ENCODE measurements at places on chromosomes 13 and 19.

- no peak for DNase-seq
Measured at GRCh38 chr13:102901615-102902305, 55.9 kb downstream of the ERCC5 start.

DNA sequence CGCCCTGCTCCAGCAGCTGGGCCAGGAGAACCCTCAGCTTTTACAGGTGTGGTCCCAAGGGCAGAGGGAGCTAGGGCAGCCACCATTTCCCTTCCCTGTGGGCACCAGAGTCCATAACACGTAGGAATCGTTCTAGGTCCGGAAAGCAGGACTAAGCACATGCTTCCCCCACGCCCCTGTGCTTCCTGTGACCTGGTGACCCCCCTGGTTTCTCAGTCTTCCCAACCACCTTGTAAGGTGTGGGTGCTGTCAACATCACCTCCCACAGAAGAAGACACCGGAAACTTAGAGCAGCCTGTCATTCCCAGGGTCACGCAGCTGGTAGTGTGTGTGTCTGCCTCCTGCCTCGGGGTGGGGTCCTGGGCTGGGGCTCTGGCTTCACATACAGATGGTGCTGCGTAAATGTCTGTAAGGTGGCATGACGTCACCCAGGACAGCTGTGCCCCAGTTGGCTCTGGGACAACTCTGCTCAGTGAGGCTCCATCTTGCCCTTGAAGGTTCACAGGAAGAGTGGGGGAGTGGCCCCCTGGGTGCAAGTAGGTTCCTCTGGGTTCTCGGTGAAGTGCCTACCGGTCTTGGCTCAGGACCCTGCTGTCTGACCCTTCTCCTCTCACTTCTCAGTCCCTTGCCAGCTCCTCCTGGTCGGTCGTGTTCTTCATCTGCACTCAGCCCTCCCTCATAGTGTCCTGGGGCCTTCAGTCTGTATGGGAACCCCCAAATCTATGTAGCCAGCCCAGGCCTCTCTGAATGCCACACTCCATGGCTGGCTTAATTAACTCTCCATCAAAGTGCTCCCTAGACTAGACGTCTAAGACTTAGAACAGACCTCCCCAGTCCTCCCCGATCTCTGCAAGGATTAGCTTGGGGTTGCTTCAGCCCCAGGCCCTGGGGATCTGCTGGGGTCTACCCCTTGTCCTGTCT is 4.0 kb downstream of the RAD23A start:
- no peak for DNase-seq

DNA sequence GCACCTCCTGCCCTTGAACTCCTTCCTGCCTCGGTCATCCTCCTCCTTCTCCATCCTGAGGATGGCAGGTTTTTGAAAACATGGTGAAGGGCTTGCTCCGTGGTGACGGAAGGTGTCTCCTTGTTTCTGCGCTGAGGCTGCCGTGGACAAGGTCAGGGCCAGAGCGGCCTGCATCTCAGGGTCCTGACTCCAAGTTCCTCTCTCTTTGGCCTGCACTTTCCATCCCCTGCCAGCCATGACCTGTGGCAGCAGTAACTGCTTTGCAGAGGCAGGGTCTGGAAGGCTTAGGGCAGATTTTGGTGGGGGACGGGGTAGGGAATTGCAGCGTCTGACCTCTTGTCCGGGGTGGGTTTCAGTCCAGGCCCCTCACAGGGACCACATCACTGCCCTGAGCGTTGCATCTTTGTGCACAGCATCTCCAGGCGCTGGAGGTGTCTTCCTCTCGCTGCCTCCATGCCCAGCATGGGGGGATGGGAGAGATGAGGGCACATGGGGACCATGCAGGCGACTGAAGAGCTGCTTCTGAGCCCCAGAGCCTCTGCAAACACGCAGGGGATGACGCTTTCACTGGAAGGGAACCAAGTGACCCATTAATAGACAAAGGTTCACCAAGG is 216.8 kb downstream of the TEX29 start:
- DNase-seq = no peak

GRCh38 chr13:98721825-98722510 is 30.5 kb downstream of the SLC15A1 start:
- DNase-seq = no peak

GRCh38 chr13:27259831-27260230 is 8.5 kb downstream of the RPL21 start:
- DNase-seq = no peak

DNA sequence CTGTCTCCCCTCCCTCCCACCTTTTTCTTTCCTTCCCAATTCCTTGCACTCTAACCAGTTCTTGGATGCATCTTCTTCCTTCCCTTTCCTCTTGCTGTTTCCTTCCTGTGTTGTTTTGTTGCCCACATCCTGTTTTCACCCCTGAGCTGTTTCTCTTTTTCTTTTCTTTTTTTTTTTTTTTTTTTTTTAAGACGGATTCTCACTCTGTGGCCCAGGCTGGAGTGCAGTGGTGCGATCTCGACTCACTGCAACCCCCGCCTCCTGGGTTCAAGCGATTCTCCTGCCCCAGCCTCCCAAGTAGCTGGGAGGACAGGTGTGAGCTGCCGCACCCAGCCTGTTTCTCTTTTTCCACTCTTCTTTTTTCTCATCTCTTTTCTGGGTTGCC is 6.9 kb downstream of the MYADM start:
- no peak for DNase-seq

GRCh38 chr19:4455719-4456475 is 1.7 kb downstream of the UBXN6 start:
- DNase-seq = no peak

DNA sequence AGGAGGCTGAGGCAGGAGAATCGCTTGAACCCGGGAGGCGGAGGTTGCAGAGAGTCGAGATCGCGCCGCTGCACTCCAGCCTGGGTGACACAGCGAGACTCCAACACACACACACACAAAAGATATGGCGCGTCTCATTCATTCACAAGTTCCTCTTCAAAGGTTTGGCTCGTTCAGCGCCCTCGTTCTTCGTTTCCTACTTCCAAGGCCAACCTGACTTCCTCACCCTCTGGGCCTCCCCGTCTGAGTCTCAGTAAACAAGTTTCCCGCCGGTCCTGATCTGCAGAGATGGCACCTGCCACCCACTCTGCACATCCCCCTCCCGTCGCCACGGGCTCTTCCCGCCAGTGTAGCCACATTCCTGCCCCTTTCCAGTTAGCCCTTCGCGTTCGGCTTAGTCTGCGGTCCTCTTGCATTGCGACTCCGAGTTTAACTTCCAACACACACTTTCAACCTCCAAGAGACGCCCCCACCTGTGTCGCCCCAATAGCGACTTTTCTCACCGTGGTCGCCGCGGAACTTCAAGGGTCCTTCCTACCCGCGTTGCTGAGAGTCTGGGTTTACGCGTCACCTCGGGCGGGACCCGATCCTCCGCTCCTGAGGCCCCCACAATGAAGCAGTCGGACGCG is 1.3 kb upstream of the BSG start:
- peak; percentile 61 for DNase-seq

DNA sequence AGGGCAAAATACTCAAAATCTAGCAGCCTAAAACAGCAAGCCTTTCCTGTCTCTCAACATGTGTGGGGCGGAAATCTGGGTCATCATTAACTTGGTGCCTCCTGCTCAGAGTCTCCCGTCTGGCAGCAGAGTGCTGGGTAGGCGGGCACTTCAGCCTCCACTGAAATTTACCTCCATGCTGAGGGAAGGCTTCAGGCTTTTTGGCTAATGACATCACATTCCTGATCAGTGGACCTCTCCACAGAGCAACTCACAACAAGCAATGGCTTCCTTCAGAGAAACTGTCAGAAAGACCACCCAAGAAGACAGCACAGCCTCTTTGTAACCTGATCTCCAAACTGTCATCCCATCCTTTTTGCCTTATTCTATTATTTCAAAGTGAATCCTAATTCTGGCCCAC is 1109.0 kb downstream of the UQCRFS1 start:
- DNase-seq = no peak
